ENCODE measurements at places on chromosomes 12 and 14.

- no peak for DNase-seq
Observed at GRCh38 chr12:50894241-50894640, 51.5 kb downstream of the TMPRSS12 start.

- no peak for DNase-seq
Observed at GRCh38 chr12:45887544-45887943, 102.8 kb downstream of the SCAF11 start.

- no peak for DNase-seq
Observed at GRCh38 chr14:95498622-95499353, 17.7 kb downstream of the SYNE3 start.

DNA sequence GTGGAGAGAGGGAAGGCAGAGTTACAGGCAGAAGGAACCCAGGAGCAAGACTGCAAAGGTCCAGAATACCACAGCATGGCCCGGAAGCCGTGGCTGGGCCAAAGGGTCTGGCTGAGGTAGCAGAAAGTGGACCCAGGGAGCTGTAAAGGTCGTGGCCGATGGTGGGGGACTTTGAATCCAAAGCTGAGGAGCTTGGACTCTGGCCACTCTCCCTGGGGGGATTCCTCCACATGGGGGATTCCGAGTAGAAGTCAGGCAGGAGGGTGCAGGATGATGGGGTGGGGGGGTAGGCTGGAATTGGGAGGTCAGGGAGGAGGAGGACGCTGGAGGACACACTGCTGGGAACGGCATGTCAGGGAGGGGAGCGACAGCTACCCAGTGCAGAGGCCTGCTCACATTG, 125.2 kb downstream of the GCH1 start:
- no peak for DNase-seq

DNA sequence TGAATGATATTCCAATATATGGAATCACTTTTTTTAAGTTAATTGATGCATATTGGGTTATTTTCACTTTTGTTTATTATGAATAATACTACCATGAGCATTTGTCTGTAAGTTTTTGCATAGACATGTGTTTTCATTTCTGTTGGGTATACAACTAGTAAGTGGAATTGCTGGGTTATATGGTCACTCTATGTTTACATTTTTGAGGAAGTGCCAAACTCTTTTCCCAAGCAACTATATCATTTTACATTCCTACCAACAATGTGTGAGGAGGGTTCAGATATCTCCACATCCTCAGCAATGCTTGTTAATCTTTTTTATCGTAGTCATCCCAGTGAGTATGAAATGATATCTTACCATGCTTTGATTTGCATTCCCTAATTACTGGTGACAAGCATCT, 64.0 kb downstream of the MON2 start:
- no peak for DNase-seq

DNA sequence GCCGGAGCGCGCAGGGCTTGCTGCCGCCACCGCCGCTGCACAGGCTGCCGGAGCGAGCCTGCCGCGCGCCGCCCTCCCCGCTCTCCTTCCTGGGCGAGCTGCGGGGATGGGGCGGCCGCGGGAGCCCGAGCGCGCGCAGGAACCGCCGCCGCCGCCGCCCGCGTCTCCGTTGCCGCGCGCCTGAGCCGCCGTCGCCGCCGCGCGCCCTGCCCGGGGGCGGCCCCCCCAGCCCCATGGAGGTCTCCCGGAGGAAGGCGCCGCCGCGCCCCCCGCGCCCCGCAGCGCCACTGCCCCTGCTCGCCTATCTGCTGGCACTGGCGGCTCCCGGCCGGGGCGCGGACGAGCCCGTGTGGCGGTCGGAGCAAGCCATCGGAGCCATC, 352 bp downstream of the PLXNC1 start:
- DNase-seq = no peak

DNA sequence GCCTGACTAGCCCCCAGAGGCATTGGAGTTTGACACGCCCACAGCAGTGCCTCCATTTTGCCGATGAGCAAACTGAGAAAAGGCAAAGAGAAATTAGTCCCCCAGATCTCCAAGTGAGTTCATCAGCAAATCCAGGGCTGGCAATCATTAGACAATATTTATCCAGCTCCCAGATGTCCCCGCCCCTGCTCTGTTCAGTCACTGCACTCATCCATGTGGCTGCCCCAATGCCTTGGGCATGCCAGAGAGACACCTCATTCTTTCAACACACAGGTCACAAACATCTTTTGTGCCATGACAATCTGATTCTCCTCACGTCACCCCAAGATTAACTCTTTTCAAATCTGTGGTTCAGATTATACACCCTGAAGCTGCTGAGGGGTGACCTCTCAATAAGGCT, 43.5 kb downstream of the DPF3 start:
- DNase-seq = no peak

Measured in vagina (tissue), 2 donors.